ENCODE measurements at places on chromosomes 12 and 14.

GRCh38 chr12:31371256-31371620 lies 45.3 kb upstream of the SINHCAF start:
- no peak for DNase-seq

- DNase-seq = no peak
Measured at GRCh38 chr14:99679543-99679942, 4.6 kb upstream of the CYP46A1 start.

- no peak for DNase-seq
Measured at GRCh38 chr14:77082356-77082755, 15.7 kb upstream of the CIPC start.

DNA sequence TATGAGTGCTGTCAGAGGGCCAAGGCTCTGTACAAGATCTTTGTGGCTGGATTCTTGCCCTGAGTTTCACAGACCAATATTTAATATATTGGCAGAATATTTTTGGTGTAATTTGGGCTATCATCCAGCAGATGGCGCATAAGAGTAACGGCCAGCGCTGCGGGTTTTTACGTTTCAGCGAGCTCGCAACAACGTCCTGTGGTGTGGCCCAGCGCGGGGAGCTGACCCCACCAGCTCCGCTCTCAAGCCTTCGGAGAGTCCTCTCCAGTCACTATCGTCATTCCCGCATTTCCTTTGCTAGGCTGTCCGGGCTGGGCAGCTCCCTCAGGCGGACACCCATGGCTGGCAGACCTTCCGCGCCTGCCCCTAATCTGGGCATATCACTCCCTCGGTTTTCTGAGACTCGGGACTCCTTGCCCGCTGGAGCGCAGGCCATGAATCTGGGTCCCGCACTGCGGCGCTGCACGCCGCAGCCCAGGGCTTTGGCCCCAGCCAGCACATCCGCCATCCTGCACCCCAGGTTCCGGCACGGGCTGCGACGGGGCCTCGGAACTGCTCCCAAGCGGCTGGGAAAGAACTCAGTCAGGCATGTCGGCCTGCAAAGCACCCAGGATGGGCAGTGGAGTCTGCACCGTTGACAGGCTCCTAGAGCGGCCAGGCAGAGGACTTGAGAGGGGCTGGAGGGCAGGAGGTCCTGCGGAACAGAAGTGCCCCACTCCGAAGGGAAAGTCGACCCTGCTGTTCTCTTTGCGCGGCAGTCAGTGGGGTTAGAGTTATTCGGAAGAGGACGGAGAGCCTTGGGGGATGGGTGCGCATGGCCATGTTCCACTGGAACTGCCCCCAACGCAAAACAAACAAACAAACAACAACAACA lies 18.4 kb downstream of the OLR1 start:
- no peak for DNase-seq

GRCh38 chr14:90774316-90774715 lies 41.9 kb downstream of the TTC7B start:
- no peak for DNase-seq

Data from NK-92 treated with Interleukin-12 subunit alpha and Interleukin-12 subunit beta, amount 100 ng/mL, for 24 hours (cell line).